Activated CD8-positive, alpha-beta memory T cell treated with anti-CD3 and anti-CD28 coated beads, Interleukin-2, amount 50 U/mL, for 48 hours (primary cell): ENCODE measurements at places on chromosomes 4 and X.

DNA sequence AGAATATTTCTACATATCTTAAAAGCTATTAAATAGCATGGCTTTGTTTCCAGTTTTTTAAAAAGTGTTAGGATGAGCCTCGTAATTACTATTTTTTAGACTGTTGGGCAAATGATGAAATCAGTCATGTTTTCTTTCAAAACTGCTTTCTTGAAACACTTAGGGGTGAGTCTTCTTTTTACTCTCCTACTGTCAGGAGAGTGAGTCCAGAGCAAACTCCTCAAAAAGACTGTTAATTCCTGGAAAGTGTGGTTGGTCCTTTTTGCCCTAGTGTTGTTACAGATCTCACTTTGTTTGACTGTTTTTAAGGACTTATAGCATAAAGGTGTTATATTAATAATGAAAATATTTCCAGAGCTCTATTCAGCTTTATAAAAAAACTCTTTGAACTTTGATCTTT is 6.3 kb downstream of the GSTCD start:
- DNase-seq: no peak

DNA sequence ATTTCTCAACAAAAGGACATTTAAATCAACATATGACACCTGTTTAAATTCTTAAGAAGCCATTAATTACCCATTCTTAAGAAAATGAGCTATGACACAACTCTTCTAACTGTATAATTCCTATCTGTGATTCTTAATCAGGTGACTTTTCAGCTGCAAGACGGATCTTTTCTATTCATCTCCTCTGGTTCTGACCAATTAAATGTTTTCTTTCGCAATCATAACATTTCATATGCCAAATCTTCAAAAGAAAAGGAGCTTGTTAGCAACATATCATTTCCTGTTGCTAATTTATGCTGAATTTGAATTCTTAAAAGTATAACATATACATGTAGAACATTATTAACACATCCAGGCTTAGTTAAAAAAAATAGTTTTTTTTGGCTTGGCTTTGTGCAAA is 62.5 kb downstream of the SEL1L3 start:
- DNase-seq: no peak

GRCh38 chr4:183876268-183876934 is 28.7 kb upstream of the STOX2 start:
- no peak for DNase-seq

- DNase-seq: no peak
Measured at GRCh38 chrX:129695535-129695934, 40.8 kb upstream of the APLN start.

DNA sequence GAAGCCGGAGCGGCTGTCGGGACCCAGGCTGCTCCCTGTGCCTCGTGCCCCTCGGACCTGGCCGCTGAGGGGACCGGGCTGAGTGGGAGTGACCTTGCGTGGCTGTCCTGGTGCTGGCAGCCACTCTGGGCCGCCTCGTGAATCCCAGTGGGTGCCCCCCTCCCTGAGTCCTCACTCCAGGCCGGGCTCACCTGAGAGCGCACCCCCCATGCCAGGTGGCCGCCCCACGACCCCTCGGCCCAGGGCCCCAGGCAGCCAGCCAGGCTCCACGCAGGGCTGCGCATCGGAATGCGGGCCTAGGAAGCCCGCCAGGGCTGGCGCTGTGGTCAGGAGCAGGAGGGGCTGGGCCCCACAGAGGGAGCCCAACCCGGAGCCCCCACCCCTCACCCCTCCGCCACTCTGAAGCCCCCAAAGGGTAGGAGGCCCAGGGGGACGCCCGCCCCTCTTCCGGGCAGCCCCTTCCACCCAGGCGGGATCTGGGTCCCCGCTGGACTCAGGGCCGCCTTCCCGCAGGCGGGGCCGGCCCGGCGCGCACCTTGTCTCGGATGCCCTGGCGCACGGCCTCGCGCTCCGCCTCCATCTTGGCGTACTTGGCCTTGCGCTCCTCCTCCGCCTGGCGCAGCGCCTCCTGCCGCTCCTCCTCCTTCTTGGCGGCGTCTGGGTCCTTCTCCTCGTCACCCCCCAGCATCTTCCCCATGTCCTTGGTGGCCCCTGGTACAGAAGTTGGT is 33.9 kb downstream of the CPLX1 start:
- DNase-seq: no peak

DNA sequence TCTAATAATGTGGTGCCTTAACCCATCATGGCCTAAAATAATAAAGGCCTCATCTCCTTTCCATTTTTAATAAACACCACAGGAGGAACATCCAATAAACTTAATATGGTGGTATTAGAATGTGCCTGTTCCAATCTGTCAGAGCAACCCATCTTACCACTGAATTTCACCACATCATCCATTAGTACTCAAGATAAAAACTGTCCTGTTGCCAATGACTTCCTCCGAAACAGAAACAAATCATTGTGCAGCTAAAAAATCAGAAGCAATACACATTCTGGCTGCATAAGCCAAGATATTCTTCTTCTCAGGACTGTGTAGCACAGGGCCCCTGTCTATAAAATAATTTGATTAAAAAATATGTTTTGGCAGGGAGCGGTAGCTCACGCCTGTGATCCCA is 18.5 kb downstream of the TLR10 start:
- no peak for DNase-seq

- DNase-seq: peak; percentile 60
Measured at GRCh38 chrX:19625612-19626011, 110.3 kb upstream of the MAP3K15 start.

- DNase-seq: no peak
Measured at GRCh38 chr4:17064959-17065358, 166.5 kb upstream of the LDB2 start.

DNA sequence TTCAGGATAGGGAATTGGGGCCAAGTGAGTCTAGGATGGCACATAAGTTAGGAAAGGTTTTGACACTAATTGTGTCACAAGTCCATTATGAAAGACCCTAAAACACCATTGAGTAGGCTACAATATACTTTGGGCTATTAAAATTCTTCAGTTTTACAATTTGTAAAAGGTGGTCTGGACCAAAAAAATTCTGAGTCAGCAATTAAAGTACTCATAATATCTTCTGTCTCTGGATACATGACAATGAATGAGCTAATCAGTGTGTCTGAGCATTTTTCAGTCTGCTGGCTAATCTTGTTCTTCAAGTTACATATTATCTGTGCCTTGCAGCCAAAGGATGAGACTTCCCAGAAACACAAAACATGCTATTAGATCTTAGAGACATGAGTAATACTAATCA is 14.3 kb downstream of the ARMCX1 start:
- DNase-seq: no peak

DNA sequence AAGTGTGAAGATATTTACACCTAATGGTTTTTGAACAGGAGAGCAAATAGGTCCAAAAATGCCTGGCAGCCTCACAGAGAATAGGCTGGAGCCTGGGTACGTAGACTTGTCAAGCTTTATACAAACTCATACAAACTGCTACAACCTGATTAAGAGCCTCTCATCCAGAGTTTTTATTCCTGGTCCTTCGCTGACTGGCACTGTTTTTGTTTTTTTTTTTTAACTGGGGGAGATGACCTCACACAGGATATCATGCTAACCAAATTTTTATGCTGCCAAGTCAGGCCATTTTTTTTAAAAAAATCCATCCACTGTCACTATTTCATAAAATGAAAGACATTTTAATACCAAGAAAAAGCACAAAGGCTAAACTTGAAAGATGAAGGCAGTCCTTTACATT is 1.9 kb downstream of the FAM114A1 start:
- no peak for DNase-seq

GRCh38 chrX:73182502-73183114 is 32.0 kb downstream of the NAP1L2 start:
- no peak for DNase-seq

DNA sequence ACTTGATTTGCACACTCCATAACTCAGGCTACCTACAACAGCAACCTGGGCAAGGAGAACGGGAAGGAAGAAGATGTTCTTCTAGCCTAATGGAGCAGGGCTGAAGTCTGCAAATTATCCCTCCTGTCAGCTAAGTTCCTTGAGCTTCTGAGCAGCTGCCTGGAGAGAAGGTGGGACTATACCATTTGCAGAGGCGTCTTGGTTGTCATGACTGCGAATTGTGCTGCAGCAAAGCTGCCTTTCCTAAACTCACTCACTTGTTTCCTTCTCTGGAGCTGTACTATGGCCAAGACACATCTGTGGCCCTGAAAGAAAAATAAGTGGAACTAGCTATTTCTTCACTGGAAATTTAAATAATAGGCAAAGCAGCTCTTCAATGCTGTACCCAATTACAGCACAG is 682.4 kb upstream of the GRIA3 start:
- no peak for DNase-seq

- no peak for DNase-seq
Measured at GRCh38 chrX:21412029-21412428, 37.8 kb downstream of the CNKSR2 start.

- no peak for DNase-seq
Measured at GRCh38 chrX:134885336-134886001, 105.3 kb upstream of the SMIM10 start.

DNA sequence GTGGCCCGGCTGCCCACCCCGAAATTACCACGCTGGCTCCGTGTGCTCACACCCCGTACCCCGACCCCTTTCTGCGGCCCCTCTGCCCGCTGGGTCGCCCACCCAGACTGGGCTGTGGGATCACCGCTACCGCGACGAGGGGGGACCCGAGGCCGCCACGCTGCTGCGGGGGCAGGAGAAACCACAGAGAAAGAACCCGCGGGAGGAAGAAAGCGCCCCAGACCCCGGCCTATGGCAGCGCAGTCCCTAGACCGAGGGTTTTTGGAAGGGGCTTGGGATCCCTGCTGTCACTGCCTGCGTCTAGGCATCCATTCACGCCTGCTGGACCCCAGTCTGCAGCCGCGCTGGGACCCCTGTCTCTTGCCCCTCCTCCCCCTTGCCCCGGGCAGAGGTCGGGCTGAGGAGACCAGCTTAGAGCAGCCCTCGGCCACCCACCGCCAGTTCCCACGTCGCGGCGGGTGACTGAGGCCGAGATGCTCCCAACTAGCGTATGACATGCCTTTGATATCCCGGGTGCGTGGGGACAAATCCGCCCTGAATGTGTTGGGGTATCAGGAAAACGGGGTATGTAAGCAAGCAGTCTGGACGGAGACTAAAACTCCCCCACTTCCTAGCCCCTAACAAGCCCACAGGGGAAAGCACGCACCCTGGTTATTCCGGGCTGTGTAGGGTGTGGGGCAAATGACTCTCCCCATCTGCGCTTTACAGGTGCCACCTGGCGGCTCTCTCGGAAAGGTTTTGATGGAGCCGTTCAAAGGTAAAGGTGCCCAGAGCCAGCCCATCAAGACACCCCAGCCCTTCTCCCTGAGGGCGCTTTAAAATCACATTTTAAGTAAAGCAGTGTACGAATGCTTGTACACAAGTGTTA is 862 bp upstream of the INPP4B start:
- peak; percentile 78 for DNase-seq

GRCh38 chr4:76639288-76639687 is 204.3 kb downstream of the SHROOM3 start:
- DNase-seq: no peak

- DNase-seq: no peak
Measured at GRCh38 chr4:39568805-39569204, 41.6 kb upstream of the UGDH start.

DNA sequence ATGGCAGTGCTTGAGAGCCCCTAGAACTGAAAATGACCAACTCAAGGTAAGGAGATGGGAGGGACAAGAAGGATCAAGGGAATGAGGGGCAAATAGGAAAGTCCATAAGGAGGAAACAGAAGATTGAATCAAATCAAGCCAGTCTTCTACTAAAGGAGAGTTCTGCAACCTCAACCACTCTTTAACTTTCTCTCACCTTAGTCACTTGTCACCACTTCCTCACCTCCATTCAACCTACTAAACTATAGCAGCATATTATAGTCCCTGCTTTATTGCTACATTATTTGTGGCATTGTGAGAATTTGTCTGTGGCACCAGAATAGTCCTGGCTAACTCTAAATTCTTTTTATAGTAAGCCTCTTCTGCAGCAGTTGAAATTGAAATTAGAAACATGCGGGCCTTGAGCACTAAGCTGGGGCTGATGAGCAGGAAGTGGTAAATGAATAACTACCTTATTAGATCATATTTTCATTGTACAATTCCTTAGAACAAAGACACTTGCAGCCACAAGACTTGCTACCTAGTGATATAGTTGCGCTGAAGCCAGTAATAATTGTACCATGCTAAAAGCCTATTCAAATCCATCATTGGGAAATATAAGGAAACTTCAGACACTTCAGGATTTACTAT is 336.9 kb downstream of the ZNF674 start:
- no peak for DNase-seq

- DNase-seq: no peak
Measured at GRCh38 chr4:183772361-183772760, 113.3 kb downstream of the TRAPPC11 start.

DNA sequence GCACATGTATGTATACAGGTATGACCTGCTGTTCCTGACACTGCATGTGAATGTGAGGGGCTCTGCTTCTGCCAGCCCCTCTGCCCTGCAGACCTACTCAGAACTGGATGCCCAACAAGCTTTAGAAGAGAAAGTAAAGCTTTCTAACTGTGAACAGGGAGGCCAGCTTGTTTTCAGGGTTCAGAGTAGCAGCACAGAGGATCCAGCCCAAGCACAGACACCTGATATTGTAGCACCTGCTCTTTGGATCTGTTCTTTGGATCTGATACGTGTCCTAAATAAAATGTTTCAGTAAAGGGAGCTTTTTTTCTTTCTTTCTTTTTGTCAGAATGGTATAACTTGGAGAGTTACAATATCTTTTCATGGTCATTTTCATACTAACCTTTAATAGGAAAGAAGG is 19.2 kb downstream of the DCUN1D4 start:
- no peak for DNase-seq

DNA sequence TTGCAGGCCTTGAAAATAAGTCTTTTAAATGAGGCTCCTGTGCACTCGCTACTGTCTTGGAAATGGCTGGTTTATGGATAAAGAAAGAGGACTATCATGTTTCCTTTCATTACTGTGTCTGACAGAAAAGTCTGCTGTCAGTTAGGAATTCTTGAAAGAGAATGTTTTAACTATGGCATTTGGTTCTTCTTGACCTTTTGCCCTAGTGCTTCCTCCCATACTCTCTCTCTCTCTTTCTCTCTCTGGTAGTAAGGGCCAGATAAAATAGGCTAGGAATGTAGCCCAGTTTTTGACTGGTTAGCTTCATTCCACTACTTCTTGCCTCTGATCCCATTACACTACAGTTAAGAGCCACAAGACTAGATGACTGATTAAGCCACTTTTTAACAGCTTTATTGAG is 29.8 kb downstream of the YY2 start:
- no peak for DNase-seq

DNA sequence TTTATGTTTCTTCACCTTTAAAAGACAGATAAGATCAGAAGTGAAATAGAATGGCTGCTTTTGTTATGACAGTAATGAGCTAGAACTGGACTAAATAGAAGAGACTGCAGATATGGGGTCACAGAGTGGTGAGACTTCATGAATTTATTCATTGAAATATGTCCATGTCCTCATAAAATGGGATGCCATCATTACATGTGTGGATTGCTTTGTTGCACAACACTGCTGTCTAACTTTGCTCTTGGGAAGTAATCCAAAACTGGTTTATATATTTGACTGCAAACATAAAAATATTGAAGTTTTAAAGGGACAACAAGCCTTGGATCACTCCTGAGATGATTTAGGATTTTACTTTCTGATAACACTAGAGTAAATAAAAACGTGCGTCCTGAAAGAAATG is 209.2 kb upstream of the FAT4 start:
- no peak for DNase-seq

GRCh38 chrX:106707771-106708454 is 18.6 kb upstream of the RNF128 start:
- DNase-seq: no peak

GRCh38 chr4:40446839-40447238 is 111.7 kb downstream of the CHRNA9 start:
- DNase-seq: no peak
